H9 (cell line): ENCODE measurements at places on chromosomes 6 and 20. TPM values are rescaled to one million over a fixed set of nuclear protein-coding genes. Genes with fewer than 3 reads are reported as not detected.
A peak's percentile ranks its signal among the peaks of the same experiment; 100 is the strongest.

B3GALT4 gene
- 3.2 and 3.4 TPM in 2 replicates for total RNA-seq

MUCL3 gene
- total RNA-seq = 0.15 and 0.20 TPM in 2 replicates

DNA sequence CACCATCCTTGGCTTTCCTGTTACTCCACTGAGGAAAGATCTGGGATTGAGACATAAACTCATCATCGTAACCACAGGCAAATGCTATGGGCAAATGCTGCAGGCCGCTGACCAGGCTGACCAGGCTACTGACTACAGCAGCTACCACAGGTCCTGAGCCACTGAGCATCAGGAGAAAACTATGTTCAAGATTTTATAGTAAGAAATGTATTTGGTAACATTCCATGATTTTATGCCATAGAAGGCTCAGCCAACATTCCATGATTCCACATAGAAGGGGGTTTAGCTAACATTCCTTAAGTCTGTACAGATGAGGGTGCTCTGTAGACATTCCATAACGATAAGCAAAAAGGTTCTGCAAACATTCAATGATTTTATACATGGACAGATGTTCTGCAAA is 16.1 kb upstream of the B4GALT5 start:
- no peak for DNase-seq

- DNase-seq = peak; percentile 45
Observed at GRCh38 chr6:137661601-137662000, 167.4 kb upstream of the OLIG3 start.

DNA sequence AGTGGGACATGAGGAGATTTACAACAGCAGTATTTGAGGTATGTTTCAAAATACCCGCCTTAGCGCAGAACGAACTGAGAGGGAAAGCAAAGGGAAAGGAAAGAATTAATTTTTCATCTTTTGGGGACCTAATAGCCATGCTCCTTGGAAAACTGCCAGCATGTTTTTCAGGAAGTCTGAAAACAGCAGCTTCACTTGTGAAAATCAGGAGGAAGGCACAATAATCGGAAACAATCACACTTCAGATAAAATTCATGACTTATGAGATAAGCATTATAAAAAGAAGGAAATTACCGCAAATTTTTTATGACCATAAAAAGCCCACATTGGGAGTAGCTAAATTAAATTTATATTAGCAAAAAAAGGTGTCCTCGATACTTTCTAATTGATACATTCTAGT is 541.1 kb downstream of the HAO1 start:
- DNase-seq = no peak

DNA sequence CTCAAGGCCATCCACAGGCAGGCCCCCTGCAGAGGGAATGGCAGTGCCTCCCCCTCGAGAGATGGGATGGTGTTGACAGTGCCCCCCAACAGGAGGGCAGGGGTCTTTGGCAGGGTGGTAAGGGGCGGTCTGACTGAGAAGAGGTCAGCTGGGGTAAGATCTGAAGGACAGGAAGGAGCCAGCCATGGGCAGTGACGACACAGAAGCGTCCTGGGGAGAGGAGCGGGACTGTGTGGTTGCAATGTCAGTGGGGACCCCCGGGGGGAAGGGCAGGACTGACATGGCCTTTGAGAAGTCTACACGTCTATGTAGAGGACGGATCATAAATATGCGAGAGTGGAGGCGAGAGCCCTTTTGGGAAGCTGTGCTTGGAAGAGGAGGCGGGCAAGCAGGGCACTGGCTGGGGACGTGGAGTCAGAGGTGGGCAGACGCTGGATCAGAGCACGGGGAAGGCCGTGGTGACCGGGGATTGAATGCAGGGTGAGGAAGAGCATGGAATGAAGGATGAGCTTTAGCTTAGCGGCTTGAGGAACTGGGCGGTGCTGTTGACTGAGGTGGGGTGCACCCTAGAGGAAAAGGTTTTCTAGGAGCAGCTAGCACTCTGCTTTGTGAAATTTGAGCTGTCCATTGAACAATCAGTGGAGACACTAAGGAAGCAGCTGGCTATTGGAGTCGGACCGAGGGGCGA is 82.5 kb upstream of the AGPAT4 start:
- no peak for DNase-seq

DNA sequence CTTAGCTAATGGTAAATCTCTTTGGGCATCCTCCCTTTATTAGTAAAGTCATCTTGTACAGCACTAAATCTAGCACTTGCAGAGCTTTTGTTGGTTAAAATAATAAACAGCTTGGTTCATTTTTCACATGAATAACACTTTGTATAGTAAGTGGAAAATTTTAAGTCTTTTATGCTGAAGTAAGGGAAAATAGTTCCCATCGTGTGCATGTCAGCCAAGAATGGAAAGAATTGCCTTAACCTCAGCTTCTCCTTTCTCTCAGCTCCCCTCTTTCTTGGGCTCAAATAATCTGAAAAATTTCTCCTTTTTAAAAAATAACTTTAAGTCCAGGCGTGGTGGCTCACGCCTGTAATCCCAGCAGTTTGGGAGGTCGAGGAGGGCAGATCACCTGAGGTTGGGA is 16.6 kb downstream of the SNRPC start:
- no peak for DNase-seq

- no peak for DNase-seq
Observed at GRCh38 chr20:13552061-13552460, 86.7 kb downstream of the TASP1 start.

DNA sequence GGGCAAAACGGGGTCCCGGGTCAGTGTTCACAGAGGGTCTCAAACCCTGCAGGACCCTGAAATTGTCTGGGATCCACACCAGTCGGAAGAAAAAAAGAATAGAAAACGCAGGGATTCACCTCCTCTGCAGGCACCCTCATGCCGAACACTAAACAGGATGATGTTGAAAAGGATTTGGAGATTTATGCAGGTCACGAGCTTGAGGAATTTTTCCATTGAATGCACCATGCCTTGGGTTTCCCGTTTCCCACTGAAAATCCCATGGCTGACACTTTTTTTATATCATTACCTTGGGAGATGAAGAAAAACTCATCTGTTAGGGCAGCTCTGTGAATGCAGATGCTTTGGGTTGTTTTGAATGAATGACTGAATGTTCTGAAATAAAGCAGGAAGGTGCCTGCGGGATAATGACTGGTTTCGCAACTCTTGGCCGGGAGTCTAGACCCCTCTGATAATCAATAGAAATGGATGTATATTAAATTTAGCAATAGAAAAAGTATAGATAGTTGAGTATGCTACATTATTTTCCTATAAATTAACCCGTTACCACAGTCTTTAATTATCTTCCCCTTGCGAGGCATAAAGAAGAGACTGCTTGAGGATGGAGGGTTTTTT is 147.5 kb upstream of the AFDN start:
- DNase-seq = no peak

DNA sequence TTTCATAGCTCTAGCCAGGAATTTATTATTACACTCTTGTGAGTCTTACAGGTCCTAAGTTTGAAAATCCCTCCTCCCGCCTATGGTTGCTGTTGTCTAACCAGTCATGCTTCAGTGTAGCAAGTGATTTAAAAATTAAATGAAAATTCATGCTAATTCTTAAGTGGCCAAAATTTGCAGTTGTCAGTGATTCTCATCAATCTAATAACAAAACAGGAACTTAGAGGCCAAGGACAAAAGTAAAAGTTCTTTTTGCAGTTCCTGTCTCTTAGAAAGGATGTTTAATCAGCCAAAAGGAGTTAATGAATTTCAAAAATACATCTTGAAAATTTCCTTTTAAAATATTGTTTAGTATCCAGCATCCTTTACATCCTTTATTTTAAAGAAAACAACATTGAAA is 36.3 kb downstream of the VTA1 start:
- DNase-seq = no peak

DNA sequence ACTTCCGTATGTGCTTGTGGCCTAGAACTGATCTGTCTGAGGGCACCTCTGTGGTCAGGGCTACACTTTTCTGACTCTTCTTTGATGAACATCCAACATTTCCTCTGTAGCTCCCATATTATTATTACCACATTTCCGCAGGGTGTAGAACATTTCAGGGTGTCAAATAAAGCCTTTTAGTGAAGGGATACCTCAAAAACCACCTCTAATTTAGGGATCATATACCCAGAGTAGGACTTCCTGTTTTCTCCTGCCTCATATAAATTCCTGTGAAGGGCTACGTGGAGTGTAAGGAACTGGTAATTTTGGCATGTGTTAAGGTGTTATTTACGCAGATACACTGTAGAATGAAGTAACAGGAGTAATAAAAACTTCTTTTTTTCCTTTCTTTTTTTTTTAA is 5.5 kb upstream of the MUC22 start:
- DNase-seq = no peak

- no peak for DNase-seq
Observed at GRCh38 chr6:148874698-148875293, 128.0 kb downstream of the UST start.

- no peak for DNase-seq
Observed at GRCh38 chr6:63773200-63773599, 137.6 kb downstream of the PHF3 start.
